ENCODE measurements at places on chromosomes 5 and 9. TPM values are rescaled to one million over a fixed set of nuclear protein-coding genes. Genes with fewer than 3 reads are reported as not detected.
A peak's percentile ranks its signal among the peaks of the same experiment; 100 is the strongest.

Gene CORO2A
- polyA plus RNA-seq = 7.5 TPM

Gene TTC33
- 13.4 TPM for polyA plus RNA-seq

Gene SPINK6
- 9.9 TPM for polyA plus RNA-seq

Gene ZDHHC11B
- 2.2 TPM for polyA plus RNA-seq

Gene PCDHB4
- polyA plus RNA-seq = 0.34 TPM

Gene SLC27A4
- 20.7 TPM for polyA plus RNA-seq

Gene FOXD4
- 0.82 TPM for polyA plus RNA-seq

Gene LRRC19
- polyA plus RNA-seq = under 0.01 TPM

Gene CD72
- 23.6 TPM for polyA plus RNA-seq

GRCh38 chr9:87267251-87268070 lies 230.2 kb upstream of the DAPK1 start:
- H3K27ac ChIP-seq = peak overlapping the region; percentile 8
- H3K4me3 ChIP-seq = no peak overlapping the region
- H3K4me1 ChIP-seq = peaks cover 3% of the 10 kb centered on the region

DNA sequence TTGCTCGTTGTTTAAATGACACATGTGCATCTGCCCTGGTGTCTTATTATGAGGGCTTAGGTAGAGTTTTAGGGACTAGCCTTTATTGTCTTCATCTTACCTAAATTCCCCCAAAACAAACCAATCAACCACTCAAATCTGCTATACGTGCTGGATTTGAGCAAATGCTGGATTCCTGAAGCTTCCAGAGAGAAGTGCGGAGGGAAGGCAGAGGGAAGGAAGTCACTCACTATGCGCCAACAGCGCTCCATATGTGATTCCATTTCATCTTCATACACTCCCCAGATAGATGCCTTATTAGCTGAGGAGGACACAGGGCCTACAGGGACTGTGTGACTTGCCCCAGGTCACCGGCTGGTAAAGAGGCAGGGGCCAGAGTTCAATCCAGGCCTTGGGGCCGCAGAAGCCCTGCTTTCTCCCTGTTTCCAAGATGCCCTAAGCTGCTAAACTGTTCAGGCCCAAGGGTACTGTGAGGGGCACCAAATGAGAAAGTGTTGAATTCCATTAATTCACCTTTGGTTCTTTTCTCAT lies 63.5 kb downstream of the OTULIN start:
- H3K36me3 ChIP-seq = peaks cover 12% of the 10 kb centered on the region
- H3K27ac ChIP-seq = no peak overlapping the region
- DNase-seq = no peak
- no peak overlapping the region for H3K4me3 ChIP-seq
- no peaks in the 10 kb centered on the region for H3K27me3 ChIP-seq

GRCh38 chr5:134103998-134104654 lies 10.4 kb upstream of the TCF7 start:
- peak overlapping the region; percentile 9 for H3K4me3 ChIP-seq
- peaks cover 97% of the 10 kb centered on the region for H3K4me1 ChIP-seq
- peaks cover 6% of the 10 kb centered on the region for H3K36me3 ChIP-seq
- peak overlapping the region; percentile 92 for H3K27ac ChIP-seq

DNA sequence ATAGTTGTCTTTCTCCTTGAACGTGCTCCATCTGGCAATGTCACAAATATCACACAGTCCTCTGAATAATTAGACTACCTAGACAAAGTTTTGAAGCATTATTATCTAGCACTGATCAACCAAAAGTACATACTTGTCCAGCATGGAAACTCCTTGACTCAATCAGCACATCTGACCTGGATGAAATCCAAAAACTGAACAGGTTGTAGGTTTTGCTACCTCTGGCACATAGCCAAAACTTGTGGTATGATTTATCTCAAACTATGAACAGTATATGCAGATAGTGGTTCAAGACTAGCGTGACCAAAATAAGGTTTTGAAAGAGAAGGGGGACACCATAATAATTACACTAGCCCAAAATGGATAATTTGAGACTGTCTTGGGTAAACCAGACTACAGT lies 158.1 kb downstream of the ARRDC3 start:
- no peak overlapping the region for H3K27ac ChIP-seq
- H3K4me3 ChIP-seq = no peak overlapping the region
- H3K4me1 ChIP-seq = no peaks in the 10 kb centered on the region
- H3K36me3 ChIP-seq = no peaks in the 10 kb centered on the region
- H3K27me3 ChIP-seq = no peaks in the 10 kb centered on the region

DNA sequence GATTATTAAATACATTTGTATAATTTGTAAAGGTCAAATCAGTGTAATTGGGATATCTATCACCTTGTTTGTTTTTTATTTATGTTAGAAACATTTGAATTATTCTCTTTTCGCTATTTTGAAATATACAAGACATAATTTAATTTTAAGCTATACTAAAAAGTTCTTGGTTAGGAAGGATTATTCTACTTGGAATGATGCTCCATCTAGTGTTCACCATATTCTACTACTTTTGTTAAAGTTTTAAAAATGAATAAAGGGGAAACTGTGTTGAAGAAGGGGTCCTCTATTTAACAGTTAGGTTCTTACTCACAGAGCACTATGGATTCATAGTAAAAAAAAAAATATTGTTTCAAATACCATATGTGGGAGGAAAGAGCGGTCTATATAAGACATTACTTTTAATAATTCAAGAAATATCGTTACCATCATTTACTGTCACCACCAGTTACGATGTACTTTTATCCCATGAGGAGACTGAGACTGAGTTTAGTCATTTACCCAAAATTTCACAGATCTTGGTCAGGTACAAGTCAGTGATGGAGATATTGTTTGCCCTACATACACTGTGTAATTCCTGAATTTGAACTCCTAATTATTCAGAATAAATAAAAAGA lies 6.3 kb upstream of the STOM start:
- H3K4me1 ChIP-seq = no peaks in the 10 kb centered on the region
- H3K4me3 ChIP-seq = no peak overlapping the region
- H3K27me3 ChIP-seq = no peaks in the 10 kb centered on the region
- H3K36me3 ChIP-seq = no peaks in the 10 kb centered on the region

DNA sequence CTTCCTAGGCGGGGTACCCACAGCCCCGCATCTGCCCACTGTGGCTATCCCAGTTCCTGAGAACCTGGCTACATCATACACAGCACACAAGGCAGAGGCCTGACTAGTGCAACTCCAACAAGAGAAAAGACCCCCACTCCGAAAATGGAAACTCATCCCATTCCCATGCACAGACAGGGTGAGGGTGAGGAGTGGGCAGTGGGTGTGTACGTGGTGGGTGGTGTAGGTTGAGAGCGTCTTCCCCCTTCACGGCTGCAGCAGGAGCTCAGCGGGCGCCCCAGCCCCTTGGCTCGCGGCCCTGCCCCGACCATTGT lies 501 bp upstream of the MAP1B start:
- no peak overlapping the region for H3K27ac ChIP-seq
- no peak for DNase-seq
- peak overlapping the region; percentile 21 for H3K4me3 ChIP-seq

GRCh38 chr9:13920557-13920956 lies 393.4 kb downstream of the NFIB start:
- no peak overlapping the region for H3K4me3 ChIP-seq
- DNase-seq = no peak
- H3K27me3 ChIP-seq = no peaks in the 10 kb centered on the region
- H3K4me1 ChIP-seq = no peaks in the 10 kb centered on the region

DNA sequence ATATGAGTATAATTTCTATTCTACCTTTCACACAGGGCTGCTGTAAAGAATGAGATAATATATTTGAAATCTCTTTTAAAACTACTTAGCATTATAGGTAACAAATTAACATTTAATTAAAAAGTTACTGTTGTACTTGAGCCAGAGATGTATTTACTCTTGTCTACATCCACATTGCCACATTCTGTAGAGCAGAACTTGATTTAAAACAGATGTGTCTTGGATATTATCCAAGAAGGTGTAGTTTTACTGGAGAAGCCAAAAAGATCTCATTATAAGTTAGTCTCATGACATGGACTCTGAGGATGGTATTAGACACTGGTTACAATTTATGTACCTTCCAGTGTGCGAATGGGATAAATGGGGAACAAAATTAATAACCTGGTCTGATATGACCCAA lies 293.1 kb upstream of the CCNH start:
- no peak for DNase-seq
- H3K36me3 ChIP-seq = no peaks in the 10 kb centered on the region
- H3K4me3 ChIP-seq = no peak overlapping the region
- no peak overlapping the region for H3K27ac ChIP-seq
- no peaks in the 10 kb centered on the region for H3K4me1 ChIP-seq

GRCh38 chr9:123407217-123407851 lies 51.3 kb downstream of the CRB2 start:
- no peaks in the 10 kb centered on the region for H3K36me3 ChIP-seq
- no peaks in the 10 kb centered on the region for H3K27me3 ChIP-seq
- H3K4me1 ChIP-seq = peaks cover 27% of the 10 kb centered on the region
- H3K27ac ChIP-seq = no peak overlapping the region

DNA sequence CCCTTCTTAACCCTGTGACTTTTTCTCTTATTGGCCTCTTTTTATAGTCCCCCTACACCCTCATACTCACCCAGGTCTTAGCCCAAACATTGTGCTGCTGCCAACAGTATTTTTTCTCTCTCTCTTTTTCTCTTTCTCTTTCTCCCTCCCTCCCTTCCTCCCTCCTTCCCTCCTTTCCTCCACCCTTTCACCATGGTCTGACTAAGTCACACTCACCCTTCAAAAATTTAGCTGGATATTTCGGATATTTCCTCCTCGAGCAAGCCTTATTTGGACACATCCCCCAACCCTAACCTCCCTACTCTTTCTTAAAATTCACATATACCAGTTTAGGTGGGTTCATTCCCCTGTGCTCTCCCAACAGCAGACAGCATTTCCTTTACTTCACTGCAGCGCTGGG lies 64.7 kb downstream of the FGF1 start:
- H3K27me3 ChIP-seq = no peaks in the 10 kb centered on the region
- H3K4me3 ChIP-seq = no peak overlapping the region
- no peaks in the 10 kb centered on the region for H3K36me3 ChIP-seq
- H3K4me1 ChIP-seq = peaks cover 7% of the 10 kb centered on the region
- no peak for DNase-seq

DNA sequence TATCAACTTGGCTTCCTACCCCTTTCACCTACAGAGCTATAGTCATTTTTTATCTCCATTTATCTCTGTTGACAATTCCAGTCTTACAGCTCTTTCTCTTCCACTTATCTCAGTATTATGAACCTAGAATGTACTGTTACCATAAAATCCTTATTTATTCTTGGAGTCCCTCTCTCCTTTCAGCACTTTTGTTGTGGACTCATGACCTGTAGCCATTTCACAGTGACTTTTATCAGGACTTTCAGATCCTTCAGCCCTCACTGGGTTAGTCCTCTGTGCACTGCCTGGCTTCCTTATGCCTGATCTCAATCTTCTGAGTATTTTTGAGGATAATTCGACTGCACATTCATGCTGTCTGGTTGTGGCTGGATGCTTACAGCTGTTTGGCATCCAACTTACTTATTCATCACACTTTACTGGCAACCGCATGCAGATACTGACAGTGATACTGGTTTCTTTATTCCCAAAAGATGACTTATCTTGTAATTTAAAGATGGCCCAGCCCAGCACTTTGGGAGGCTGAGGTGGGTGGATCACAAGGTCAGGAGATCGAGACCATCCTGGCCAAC lies 293.3 kb downstream of the MAN2A1 start:
- no peak overlapping the region for H3K27ac ChIP-seq
- H3K27me3 ChIP-seq = no peaks in the 10 kb centered on the region
- H3K4me1 ChIP-seq = no peaks in the 10 kb centered on the region
- no peak overlapping the region for H3K4me3 ChIP-seq
- DNase-seq = no peak
- H3K36me3 ChIP-seq = no peaks in the 10 kb centered on the region

DNA sequence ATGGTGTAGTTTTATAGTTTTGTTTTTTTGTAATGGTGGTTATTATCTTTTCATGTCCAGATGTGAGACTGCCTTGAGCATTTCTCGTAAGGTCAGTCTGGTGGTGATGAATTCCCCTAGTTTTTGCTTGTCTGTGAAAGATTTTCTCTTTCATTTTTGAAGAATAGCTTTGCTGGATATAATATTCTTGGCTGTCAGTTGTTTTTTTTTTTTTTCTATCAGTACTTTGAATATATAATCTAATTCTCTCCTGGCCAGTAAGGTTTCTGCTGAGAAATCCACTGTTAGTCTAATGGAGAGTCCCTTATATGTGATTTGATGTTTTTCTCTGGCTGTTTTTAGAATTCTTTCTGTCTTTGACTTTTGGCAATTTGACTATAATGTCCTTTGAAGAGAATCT lies 106.9 kb downstream of the CARTPT start:
- H3K27me3 ChIP-seq = no peaks in the 10 kb centered on the region
- H3K36me3 ChIP-seq = no peaks in the 10 kb centered on the region
- H3K4me3 ChIP-seq = no peak overlapping the region
- H3K27ac ChIP-seq = no peak overlapping the region

DNA sequence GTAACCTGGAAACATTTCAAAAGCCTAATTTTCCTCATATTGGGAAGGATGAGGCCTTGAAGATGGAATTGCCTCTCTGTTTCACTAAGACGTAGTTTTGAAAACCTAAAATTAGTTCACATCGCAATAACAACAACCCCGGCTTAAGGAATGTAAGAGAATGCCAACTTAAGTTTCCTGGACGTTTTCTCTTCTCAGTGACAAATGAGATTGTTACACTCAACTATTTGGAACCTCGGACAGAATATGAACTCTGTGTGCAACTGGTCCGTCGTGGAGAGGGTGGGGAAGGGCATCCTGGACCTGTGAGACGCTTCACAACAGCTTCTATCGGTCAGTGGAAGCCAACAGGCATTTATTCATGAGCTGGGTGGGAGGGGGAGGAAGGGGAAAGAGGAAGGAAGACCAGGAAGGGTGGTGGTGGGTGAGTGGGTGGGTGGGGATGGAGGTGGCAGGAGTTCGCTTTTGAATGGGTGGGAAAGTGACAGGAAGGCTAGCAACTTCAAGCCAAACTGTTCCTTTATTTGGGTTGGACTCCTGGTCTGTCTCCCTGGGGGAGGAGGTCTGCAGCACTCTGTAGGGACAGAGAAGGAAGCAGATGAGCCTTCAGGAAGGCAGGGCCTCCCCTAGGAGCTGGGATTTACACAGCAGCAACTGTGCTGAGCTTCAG lies 83.4 kb downstream of the TEK start:
- H3K27ac ChIP-seq = no peak overlapping the region
- no peaks in the 10 kb centered on the region for H3K4me1 ChIP-seq
- no peak overlapping the region for H3K4me3 ChIP-seq
- H3K36me3 ChIP-seq = no peaks in the 10 kb centered on the region
- H3K27me3 ChIP-seq = no peaks in the 10 kb centered on the region
- DNase-seq = no peak

DNA sequence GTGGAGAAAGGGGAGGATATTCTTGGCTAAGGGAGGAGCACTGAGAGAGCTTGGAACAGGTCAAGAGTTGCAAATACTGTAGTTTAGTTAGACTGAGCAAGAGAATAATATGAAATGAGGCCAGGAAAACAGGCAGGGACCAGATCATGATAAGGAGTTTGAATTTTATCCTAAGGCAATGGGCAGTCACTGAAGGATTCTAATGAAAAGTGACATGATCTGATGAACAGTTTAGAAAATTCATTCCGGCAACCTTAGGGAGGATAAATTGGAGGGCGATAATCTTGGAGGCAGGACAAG lies 276.1 kb downstream of the PLK2 start:
- no peak overlapping the region for H3K4me3 ChIP-seq
- H3K4me1 ChIP-seq = no peaks in the 10 kb centered on the region
- DNase-seq = no peak
- H3K27me3 ChIP-seq = no peaks in the 10 kb centered on the region

Measured in thymus (tissue), 14 donors.